Esophagus squamous epithelium (tissue), 5 donors: ENCODE measurements at places on chromosomes 12 and 14. TPM values are rescaled to one million over a fixed set of nuclear protein-coding genes. Genes with fewer than 3 reads are reported as not detected.

- H3K27ac ChIP-seq = no peak overlapping the region
- H3K4me3 ChIP-seq = no peak overlapping the region
- no peaks in the 10 kb centered on the region for H3K36me3 ChIP-seq
- H3K27me3 ChIP-seq = no peaks in the 10 kb centered on the region
- DNase-seq = no peak
- no peaks in the 10 kb centered on the region for H3K4me1 ChIP-seq
Measured at GRCh38 chr12:5033883-5034282, 9.8 kb upstream of the KCNA5 start.

DNA sequence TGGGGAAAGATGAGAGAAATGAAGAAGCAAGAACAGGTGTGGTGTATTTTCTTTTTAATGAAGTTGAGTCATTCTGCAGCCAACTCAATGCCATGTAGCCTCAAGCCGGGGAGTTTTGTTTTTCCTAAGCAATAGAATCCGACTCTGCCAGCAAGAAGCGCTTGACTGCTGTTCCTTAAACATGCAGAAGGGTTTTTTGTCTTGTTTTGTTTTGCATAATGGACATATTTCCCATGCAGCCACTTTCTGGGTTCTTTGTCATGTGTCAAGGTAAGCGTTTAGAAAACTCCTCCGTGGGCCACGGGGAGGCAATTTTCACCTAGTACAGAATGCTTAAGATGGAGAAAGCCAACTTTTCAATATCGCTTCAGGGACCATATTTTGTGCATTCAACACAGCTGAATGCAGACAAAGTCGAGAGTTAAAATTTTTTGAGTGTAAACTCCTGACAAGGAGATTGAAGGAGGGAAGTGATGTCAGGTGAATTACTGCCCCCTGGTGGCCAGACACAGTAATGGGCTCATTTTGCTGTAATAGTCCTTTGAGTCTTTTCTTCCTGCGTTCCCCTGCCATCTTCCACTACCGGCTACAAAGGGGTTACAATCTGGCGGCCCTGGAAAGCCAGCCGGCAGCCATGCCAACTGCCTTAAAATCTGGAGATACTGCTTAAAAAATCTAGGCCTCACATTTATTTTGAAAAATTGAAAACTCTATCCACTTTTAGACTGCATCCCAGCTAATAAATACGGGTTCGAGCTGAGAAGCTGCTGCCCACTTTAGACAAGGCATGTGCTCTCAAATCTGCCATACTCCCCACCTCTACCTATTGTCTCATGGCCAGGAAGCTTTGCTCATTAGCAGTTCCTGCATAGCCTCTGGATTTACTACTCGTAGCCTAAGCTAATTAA lies 3.2 kb upstream of the FICD start:
- no peaks in the 10 kb centered on the region for H3K27me3 ChIP-seq
- peaks cover 32% of the 10 kb centered on the region for H3K4me1 ChIP-seq
- H3K36me3 ChIP-seq = no peaks in the 10 kb centered on the region
- H3K27ac ChIP-seq = no peak overlapping the region

GRCh38 chr14:35369701-35370191 lies 34.8 kb downstream of the NFKBIA start:
- H3K4me3 ChIP-seq = no peak overlapping the region
- H3K4me1 ChIP-seq = peaks cover 54% of the 10 kb centered on the region
- no peaks in the 10 kb centered on the region for H3K27me3 ChIP-seq
- H3K36me3 ChIP-seq = no peaks in the 10 kb centered on the region

GRCh38 chr14:29390081-29390832 lies 537.4 kb downstream of the PRKD1 start:
- no peak overlapping the region for H3K4me3 ChIP-seq
- no peaks in the 10 kb centered on the region for H3K4me1 ChIP-seq
- no peaks in the 10 kb centered on the region for H3K27me3 ChIP-seq
- H3K27ac ChIP-seq = no peak overlapping the region

- no peaks in the 10 kb centered on the region for H3K27me3 ChIP-seq
- peak overlapping the region; percentile 63 for H3K4me3 ChIP-seq
- peak overlapping the region; percentile 45 for H3K27ac ChIP-seq
- peaks cover 9% of the 10 kb centered on the region for H3K4me1 ChIP-seq
- no peak for DNase-seq
Measured at GRCh38 chr12:7130701-7131501, 730 bp downstream of the CLSTN3 start.

Gene RDH16
- 2.7 TPM for total RNA-seq

Gene KRT6B
- 1,853 TPM for total RNA-seq
